ENCODE measurements at places on chromosomes 2 and 18. TPM values are rescaled to one million over a fixed set of nuclear protein-coding genes. Genes with fewer than 3 reads are reported as not detected.

DNA sequence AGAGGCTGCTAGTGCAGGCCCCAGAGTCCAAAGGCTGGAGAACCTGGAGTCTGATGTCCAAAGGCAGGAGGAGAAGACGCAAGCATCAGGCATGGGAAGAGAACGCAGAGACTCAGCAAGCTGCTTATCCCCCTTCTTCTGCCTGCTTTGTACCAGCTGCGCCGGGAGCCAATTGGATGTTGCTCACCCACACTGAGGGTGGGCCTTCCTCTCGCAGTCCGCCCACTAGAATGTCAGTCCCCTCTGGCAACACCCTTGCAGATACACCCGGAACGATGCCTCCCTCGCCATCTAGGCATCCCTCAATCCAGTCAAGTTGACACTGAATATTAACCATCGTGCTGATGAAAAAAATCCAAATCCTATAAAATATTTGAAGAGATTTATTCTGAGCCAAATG, 141.6 kb downstream of the TWIST2 start:
- no peaks in the 10 kb centered on the region for H3K36me3 ChIP-seq
- DNase-seq = no peak
- H3K27ac ChIP-seq = no peak overlapping the region
- no peak overlapping the region for H3K4me3 ChIP-seq

DNA sequence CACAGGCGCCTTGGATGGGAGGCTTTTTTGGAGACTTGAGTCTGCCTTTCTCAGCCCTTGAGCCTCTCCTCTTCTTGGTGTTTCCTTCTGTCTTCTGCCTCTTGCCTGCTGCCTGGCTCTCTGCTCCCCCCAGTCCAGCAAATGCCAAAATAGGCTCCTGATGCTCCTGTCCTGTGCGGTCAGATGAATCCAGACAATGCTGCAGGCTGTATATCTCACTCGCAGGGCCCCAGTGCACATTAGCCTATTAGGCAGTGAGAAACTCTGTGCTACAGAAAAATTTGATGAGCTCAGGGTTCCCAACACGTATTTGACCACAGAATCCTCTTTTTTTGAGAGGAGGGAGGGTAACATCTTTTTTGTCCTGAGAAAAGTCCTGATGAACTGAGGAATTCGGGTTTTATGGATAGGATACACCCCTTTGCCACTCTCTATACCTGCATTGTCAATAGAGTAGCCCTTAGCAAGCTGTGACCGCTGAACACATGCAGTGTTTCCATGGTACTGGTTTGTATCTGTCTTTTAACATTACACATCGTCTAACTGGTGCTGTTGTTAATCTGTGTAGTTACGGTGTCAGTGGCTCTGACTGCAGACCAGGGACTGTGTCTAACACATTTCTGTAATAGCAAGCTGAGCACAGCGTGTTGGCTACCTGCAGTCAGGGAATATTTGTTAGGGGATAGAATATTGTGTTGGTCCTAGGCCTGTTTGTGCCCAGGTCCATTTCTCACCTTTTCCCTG, 50.8 kb downstream of the FAM228A start:
- H3K27me3 ChIP-seq = no peaks in the 10 kb centered on the region
- H3K4me1 ChIP-seq = no peaks in the 10 kb centered on the region

GRCh38 chr2:122210898-122211856, 455.7 kb downstream of the TSN start:
- no peak overlapping the region for H3K27ac ChIP-seq
- H3K4me1 ChIP-seq = no peaks in the 10 kb centered on the region
- no peaks in the 10 kb centered on the region for H3K36me3 ChIP-seq
- no peak overlapping the region for H3K4me3 ChIP-seq
- no peaks in the 10 kb centered on the region for H3K27me3 ChIP-seq

GRCh38 chr2:85462322-85462721, 43.8 kb downstream of the SH2D6 start:
- no peak overlapping the region for H3K27ac ChIP-seq
- no peaks in the 10 kb centered on the region for H3K36me3 ChIP-seq
- DNase-seq = no peak
- no peaks in the 10 kb centered on the region for H3K27me3 ChIP-seq
- peaks cover 2% of the 10 kb centered on the region for H3K4me1 ChIP-seq

The ADRA2B gene
- polyA plus RNA-seq = 1.8 TPM

The RAX gene
- not detected for polyA plus RNA-seq

Data from ovary (tissue), 10 donors.